IPS DF 19.7 (cell line): ENCODE measurements at places on chromosomes 4 and X.
A peak's percentile ranks its signal among the peaks of the same experiment; 100 is the strongest.

DNA sequence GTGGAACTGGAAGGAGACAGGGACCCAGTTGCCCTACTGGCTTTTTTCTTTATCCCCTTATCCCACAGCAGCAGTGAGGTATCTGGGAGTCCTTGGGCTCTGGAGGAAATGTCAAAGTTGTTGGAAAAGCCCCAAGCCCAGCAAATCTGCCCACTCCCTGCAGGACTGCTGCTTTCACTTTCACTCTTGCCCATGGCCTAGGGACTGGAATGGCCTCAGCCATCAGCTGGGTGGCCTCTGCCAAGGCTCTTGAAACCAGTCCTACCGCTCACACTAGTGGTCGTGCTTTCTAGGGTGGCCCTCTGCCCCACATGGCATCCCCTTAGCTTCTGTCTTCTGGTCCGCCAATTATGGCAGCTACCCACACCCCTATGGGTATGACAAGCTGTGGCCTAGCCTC, 9.7 kb upstream of the RHOXF1 start:
- no peak for DNase-seq

- no peak for DNase-seq
These were observed 117.7 kb downstream of the PPA2 start for GRCh38 chr4:105356194-105356593.

DNA sequence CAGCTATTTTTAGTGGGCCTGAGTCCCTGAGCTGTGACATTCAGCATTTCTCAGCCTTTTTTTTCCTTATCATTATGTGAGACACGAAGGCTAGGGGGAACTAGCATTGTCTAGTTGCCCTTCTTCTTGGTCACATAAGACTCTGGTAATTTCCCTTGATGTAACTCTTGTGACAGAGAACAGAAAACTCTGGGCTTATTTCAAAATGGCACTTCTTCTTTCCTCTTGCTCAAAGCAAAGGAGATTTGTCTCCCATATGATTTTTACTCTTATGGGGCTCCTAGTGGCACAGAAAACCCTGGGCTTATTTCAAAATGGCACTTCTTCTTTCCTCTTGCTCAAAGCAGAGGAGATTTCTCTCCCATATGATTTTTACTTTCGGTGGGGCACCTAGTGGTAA, 14.7 kb downstream of the ATXN3L start:
- DNase-seq = no peak

DNA sequence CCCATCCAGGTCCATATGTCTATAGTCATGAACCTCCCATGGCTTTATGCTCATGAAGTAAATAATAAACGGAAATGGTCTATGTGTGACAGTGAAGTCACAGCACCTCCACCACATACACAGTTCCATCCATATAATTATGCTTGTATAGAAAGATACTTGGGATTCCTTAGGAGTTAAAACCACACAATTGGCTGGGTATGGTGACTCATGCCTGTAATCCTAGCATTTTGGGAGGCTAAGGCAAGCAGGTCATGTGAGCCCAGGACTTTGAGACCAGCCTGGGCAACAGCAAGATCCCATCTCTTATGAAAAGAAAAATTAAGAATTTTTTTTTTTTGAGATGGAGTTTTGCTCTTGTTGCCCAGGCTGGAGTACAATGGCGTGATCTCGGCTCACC, 55.6 kb upstream of the RBM47 start:
- no peak for DNase-seq

DNA sequence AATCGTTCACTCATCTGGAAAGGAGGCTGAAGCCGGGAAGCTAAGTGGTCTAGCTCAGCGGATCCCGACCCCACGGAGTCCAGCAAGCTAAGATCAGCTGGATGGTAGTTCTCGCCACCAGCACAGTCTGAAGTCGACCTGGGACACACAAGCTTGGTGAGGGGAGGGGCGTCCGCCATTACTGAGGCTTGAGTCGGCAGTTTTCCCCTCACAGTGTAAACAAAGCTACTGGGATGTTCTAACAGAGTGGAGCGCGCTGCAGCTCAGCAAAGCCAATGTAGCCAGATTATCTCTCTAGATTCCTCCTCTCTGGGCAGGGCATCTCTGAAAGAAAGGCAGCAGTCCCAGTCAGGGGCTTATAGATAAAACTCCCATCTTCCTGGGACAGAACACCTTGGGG, 555.4 kb downstream of the BCOR start:
- no peak for DNase-seq

DNA sequence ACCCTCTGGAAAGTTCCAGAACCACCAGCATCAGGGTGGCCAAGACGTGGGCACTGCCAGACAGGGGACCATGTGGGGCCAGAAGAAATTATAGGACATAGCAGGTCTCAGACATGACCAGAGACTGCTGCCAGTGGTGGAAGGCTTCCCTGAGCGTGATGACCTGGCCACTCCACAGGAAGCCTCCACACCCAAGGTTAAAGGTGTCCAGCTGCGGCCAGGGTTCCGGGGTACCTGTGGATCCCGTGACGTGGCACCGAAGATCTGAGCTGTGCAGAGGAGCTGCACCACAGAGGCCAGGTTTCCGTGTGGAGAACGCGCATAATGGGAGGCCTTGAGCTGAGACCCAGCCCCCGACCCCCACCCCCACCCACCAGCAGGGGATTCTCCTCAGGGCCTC, 16.4 kb upstream of the CTBP1 start:
- no peak for DNase-seq

GRCh38 chr4:145957302-145957701, 18.7 kb upstream of the ZNF827 start:
- DNase-seq = no peak

GRCh38 chr4:2373532-2373931, 44.9 kb downstream of the ZFYVE28 start:
- DNase-seq = no peak

GRCh38 chr4:153257151-153257620, 52.9 kb downstream of the TRIM2 start:
- peak; percentile 63 for DNase-seq

GRCh38 chrX:142688256-142688655, 337.5 kb upstream of the SPANXN4 start:
- no peak for DNase-seq

- no peak for DNase-seq
These were observed 43.6 kb downstream of the BLTP1 start for GRCh38 chr4:122195718-122196117.

- DNase-seq = no peak
These were observed 55.0 kb upstream of the PPP1R2C start for GRCh38 chrX:42832764-42833549.

- no peak for DNase-seq
These were observed 596.4 kb downstream of the MID1IP1 start for GRCh38 chrX:39397561-39398199.

GRCh38 chrX:30577362-30577991, at the start of gene TASL:
TASL (minus strand) TSS chrX:30577766; CDS start chrX:30560355, 17,411 bp downstream.
- no peak for DNase-seq

DNA sequence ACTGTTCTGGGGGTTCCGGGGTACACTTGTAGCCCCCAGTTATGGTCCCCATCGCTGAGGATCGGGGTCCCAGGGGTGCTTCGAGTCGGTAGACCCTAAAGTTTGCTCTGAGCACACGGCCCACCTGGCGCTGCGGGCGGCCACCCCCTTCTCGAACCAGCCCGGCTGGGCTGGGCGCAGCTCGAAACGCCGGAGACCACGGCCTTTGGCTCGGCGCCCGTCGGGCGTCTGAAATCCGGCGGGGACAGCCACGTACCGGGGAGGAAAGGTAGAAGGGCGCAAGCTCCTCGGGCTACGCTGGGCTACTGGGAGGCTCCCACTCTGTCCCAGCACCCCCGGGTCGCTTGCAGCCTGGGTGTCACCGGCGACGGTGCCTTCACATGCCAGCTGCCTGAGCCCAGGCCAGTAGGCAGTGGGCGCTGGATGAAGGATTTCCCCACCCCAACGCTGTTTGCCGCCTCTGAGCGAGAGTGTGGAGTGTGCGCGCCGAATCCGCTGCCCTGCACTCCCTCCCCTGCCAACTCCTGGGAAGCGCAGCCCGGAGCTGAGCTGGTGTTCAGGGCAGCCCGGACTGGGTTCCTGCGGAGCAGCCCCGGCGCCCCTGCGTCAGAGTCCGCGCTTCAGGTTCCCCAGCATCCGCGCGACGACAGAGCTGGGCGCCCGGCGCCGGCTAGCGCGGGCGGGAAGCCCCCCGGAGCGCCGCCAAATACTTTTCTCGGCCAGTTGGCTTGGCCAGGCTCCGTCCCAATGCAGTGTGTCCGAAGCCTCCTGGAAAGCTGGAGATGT, 637 bp downstream of the MAMLD1 start:
- DNase-seq = no peak

DNA sequence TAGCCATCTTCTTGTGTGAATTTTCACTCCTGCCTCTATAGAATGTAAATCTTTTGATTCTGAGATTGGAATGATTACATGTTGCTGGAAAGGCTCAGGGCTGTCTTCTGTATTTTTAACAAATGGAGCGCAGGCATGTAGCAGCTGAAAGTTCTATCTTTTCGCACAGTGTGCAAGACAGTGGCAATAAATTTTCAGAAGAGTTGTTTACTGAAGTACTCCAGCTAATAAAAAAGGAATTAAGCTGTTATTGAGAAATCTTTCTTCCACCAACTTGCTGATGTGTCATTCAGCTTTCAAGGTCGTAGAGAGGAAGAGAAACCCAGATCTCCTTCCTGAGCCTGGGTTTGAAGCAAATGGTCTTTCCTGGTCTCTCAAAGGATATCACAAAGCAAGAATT, 122.0 kb upstream of the PUDP start:
- no peak for DNase-seq

DNA sequence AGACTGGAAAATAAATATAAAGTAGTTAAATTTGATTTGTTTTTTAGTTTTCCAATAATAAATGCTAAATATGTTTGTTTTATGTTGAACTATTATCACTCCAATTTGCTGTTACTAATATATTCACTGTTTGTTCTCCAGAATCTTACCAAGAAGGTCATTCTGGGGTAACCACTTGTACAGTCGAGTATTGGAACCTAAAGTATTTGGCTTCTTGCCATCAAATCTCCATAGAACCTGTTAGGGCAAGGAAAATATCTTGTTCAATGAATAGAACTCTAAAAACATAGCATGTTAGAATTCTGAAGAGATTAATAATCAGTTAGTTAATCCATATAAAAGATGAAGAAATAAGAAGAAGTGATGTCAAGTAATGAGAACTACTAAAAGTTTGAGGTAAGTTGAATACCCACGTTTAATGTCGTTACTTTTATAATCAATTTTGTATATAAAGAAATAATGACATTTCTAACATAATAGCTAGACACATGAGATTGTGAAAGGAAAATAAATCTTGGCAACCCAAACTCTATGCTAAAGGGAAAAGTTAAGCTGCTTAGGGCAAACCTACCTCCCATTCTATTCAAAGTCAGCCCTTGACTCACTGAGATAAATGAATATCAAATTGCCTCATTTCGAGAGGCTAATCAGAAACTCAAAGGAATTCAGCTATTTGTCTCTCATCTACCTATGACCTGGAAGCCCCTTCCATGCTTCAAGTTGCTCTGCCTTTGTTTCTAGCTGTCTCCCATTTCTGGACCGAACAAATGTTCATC, 15.3 kb downstream of the UGT2B15 start:
- DNase-seq = no peak

GRCh38 chr4:149605601-149606378, 209.9 kb downstream of the IQCM start:
- DNase-seq = peak; percentile 9

DNA sequence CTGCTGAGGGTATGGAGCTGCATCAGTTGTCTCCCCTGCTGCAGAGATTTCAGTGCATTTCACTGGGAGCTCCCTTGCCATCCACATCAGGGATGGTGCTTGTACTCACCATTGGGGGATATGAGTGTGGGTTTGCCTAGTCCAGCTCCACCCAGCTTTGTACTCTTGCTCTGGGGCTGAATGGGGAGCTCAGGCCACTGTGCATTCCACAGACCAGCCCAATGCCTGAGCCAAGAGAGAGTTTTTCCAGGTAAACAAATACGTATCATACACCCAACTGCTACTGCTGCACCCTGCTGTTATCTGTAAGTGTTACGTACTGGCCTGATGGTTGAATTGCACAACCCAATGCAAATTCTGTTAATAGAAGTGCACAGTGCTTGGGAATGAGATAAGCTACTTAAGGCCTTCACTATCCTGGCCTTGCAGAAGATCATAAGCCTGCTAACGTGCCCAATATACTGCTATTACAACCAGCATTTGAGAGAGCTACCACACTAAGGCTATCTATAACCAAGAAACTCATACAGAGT, 205.0 kb upstream of the DMD start:
- DNase-seq = no peak

GRCh38 chrX:2676794-2677675, 14.1 kb upstream of the CD99 start:
- DNase-seq = no peak

DNA sequence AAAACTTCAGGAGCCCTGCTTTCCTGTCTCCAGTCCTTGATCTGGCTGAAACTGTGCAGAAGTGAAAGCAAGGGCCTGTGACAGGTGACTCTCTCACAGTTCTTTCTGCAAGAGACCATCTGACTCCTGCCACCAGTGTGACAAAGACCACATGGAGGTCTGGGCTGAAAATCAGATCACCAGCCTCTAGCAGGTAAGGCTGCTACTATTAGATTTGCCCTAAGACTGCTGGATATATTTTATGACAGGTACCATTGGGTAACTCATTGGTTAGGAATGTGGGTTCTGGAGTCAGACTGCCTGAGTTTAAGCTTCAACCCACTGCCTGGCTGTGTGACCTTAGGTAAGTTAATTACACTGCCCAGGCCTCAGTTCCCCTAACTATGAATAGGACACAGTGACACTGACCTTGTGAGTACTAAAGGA, 163.3 kb upstream of the SLC7A11 start:
- no peak for DNase-seq

DNA sequence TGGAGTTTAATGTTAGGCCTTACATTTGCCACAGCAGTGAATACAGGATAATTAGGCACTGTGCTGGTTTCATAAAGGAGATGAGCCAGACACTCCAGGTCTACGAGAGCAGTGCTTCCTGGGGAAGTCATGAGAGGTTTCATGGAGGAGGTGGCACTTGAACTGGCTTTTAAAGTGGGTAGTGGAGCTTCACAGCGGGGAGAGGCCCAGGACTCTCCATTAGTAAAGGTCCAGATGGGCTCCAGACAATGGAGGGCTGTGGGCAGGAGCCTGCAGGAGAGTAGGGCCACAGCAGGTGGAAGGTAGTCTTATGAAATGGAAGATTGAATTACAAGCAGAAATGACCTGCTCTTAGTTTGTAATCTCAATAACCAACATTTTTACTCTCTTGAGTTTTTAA, 29.0 kb downstream of the CLDN22 start:
- DNase-seq = no peak

- no peak for DNase-seq
These were observed 100.3 kb downstream of the EMCN start for GRCh38 chr4:100417565-100417964.

- no peak for DNase-seq
These were observed 177.6 kb upstream of the SPRY1 start for GRCh38 chr4:123218981-123219380.

DNA sequence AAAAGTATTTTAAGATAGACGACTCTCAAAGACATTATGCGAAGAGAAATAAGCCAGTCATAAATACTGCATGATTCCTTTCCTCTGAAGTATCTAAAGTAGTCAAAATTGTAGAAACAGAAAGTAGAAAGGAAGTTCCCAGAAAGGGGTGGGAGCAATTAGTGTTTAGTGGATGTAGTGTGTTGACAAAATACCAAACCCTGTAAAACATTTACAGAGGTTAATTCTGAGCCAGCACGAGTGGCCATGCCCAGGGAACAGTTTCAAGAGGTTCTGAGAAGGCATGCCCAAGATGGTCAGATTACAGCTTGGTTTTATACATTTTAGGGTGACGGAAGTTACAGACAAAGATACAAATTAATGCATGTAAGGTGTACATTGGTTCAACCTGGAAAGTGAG, 34.4 kb upstream of the SLC25A4 start:
- no peak for DNase-seq
